CD4-positive, alpha-beta T cell treated with Interleukin-21 for 1 hour (primary cell): ENCODE measurements at places on chromosomes 2 and 18.

DNA sequence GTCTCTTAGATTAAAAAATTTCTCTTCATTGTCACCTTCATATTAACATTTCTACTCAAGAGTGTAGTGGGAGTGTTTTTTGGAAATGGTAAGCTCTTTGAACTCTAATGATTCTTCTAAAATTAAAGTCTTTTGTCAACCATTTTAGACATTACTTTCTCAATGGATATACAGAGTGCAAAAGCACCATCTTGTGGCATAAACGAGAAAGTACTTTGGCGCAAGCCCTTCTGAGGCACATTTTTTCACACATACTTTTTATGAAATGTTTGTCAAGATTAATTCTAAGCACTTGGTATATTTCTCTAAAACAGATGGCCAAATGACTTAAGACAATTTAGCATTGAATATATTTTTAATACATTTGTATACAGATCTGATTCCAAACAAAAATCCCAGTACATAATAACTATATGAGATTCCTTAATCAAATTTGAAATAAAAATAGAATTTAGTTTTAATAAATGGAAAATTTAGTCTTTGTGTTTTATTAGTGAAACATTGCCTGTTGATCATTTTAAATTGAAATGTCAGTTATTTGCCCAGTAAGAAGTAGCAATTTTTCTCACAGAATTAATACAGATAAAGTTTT is 63.3 kb upstream of the GALNT5 start:
- DNase-seq = peak; percentile 37

DNA sequence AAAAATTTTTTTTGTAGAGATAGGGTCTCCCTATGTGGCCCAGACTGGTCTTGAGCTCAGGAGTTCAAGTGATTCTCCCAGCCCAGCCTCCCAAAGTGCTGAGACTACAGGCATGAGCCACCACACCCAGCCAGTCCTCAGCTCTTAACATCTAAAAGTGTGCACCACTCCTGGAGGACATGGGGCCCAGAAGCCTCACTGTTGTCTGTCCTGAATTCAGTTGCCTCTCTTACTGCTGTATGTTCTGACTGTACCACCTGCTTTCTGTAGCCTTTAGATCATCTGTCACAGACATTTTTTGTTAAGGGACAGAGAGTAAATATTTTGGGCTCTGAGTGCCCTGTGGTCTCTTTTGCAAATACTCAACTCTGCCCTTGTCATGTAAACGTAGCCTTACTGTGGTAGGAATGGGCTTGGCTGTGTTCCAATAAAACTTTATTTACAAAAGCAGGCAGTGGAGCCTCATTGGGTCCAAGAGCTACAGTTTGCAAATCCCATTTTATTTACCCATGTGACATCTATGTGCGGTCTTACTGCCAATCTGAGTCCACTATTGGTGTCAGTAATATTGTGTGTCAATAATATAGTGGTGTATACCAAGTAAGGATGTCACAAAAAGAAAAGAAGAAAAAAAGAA is 38.1 kb downstream of the TMEM37 start:
- no peak for DNase-seq

DNA sequence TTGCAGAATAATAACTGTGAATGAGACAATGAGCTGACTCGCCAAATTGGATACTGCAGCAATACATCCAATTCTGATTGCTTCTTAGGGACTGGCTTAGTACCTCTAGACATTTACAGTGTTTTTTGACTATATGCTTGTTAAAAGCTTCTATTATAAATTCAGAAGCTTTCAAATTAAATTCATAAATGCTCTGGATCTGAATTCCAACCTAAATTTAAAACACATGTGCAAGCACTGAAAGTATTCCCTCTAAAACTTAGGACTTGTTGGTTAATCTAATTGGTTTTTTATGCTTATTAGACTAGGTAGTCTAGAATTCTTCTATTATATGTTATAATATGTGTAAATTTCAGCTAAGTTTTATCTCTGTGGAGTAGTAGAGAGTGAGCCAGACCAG is 306.9 kb downstream of the CPS1 start:
- DNase-seq = no peak

DNA sequence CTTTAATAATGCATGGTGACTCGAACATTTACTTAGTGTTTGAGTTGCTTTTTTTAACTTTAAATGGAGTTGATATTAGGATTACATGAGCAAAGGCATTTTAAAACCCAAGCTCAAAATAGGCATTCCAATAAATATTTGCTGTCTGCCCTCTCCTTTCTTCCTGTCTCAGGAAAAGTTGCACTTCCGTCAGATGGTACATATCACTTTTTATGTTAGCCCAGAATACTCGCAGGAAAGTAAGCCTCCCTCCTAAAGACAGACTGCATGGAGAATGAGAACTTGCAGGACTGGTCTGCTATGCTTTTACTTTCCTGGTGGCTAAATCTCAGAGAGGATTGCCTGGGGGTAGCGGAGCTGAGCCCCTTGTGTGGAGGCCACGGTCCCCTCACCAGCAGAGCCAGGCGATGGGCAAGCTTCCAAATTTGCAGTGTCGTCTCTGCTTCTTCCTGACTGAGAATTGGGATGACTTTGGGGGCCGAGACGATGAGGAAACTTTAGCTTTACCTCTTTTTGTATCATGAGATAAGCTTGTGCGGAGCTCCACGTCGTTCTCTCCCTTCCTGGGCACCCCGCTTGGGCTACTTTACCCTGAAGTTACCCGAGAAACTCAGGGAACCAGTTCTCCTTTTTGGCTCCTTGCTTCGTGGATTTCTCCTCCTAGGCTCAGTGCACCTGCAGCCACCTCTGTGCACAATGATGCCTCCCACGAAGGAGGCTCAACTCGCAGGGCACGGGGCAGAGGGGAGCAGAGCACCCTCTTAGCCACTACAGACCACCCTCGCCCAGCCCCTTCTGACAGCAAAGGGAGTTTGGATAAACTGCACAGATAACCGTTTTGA is 223.3 kb downstream of the SH3RF3 start:
- DNase-seq = no peak

- peak; percentile 17 for DNase-seq
Measured at GRCh38 chr2:76197842-76198448, 487.2 kb upstream of the GCFC2 start.
